ENCODE measurements at places on chromosomes 1 and 21.

DNA sequence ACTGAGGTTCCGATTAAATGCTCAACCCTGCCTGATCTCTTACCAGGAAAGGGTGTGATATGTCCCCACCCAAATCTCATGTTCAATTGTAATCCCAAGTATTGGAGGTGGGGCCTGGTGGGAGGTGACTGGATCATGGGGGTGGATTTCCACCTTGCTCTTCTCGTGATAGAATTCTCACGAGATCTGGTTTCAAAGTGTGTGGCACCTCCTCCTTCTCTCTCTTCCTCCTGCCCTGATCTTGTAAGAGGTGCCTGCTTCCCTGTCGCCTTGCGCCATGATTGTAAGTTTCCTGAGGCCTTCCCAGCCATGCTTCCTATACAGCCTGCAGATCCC lies 34.9 kb downstream of the RSPH1 start:
- no peak for DNase-seq

DNA sequence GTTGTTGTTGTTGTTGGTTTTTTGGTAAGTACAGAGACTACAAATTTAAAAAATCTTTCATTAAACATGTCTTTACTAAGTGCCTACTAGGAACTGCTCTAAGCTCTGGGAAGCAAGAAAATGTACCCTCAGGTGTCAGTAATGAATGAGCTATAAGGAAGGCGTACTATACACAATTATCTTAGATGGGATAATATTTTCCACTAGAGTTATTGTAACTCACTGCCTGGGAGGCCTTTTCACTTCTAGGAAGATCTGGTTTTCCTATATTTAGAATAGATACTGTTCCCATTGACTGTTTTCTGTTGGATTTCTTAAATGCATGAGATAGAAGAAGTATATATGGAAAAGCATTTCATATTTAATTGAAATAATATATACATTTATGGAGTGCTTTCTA lies 19.6 kb downstream of the CLIC4 start:
- no peak for DNase-seq

DNA sequence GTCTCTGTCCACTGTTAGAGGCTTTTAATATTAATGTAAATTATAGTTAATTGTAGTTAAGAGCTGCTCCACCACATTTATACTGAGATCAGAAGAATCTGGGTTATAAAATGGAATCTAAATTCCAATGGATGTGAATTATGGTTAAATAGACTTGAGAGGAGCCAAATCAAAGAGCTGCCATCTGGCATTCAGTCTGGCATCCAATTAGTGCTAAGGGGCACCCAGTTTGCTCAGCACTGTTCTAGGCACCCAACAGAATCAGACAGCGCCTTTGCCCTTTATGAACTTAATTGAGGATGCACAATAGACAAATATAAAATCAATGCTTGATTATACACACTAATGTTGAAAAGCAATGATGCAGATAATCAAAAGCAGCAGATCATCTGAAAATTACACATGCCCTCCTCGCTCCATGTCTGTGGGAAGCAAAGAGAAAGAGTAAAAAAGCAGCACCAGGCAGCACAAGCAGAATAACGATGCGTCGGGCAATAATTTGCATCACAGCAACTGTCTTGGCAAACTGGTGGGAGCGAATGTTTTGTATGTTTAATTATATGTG lies 310.1 kb downstream of the BRINP2 start:
- no peak for DNase-seq

- no peak for DNase-seq
These were observed 12.2 kb downstream of the ZNF697 start for GRCh38 chr1:119635811-119636390.

- DNase-seq = no peak
These were observed 4.4 kb upstream of the PHC2 start for GRCh38 chr1:33435096-33435820.

DNA sequence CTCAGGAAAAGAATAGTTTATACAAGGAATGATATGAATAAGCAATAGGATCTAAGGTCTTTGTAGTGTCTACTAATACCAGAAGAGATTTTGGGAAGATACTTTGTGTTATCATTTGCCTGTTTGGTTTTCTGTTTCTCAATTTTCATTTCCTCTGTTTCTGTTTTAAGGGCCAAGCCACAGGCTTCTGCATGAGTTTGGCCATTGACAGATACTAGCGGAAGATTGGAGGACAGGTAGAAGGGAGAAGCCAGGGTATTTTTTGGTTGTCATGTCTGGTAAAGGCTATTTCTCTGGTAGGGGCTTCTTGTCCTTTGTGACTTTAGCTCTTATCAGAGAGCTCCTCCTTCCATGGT lies 51.4 kb downstream of the HS2ST1 start:
- no peak for DNase-seq

DNA sequence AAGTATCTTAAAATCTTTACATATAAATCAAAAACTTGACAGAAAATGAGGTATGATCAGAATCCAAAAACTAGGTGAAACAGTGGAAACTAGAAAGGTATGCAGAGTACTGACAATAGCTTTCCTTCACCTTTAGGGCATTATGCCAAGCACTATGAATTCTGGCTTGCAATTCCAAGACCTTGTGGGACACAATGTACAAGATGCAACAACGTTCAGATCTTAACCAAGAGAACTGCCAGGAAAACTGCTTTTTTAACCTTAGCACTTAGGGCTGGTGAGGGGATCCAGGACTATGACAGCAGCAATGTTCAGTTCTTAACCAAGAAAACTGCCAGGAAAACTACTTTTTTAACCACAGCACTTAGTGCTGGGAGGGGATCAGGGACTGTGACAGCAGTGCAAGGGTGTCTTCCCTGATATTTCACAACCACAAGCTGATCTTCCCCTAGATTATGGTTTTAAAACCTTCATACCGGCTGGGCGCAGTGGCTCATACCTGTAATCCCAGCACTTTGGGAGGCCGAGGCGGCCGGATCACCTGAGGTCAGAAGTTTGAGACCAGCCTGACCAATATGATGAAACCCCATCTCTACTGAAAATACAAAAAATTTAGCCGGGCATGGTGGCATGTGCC lies 22.3 kb downstream of the FOXJ3 start:
- DNase-seq = no peak

GRCh38 chr1:214582289-214582891 lies 20.6 kb upstream of the CENPF start:
- DNase-seq = no peak

GRCh38 chr1:21495225-21495820 lies 13.9 kb upstream of the ALPL start:
- DNase-seq = no peak

DNA sequence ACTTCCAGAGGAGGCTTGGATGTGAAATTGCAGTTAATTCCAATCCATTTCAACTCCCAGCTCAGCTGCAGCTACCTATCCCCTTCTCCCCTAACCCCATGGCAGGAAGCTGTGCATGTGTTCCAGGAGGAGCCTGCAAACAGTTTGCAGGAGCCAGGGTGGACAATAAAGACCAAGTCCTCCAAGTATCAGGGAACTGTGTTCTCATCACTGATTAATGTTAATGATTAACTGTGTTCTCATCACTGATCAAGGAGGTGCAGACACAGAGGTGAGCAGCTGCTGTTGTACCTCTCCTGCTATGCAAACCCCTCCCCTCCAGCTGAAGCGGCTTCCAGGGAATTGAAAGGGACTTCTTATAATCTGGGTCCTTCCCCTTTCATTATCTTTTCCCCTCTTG lies 19.2 kb downstream of the CLDN19 start:
- DNase-seq = no peak

GRCh38 chr1:2228157-2228594 lies at the start of gene SKI:
TSS of gene SKI (plus strand) at chr1:2228319. CDS start at chr1:2228767, 448 bp downstream.
- no peak for DNase-seq

GRCh38 chr21:21003701-21004100 lies 5.5 kb downstream of the NCAM2 start:
- DNase-seq = no peak

GRCh38 chr21:29170944-29171343 lies 40.5 kb downstream of the MAP3K7CL start:
- no peak for DNase-seq

DNA sequence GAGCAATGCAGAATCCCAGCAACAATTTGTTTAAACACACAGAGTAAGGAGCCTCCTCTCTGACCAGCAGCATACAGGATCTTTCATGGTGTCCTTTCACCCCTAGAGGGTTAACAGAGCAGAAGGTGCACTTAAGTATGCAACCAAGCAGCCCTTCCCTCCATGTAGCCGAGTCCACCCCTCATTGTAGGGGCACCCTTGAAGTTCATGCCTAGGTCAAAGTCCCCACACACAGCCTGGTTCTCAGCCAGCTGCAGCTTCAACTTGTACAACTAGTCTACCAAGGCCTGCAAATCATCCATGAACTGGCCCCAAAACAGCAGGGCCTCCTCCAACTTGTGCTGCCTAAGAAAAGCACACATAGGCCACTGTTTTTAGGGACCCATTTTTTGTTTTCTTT lies 7.0 kb upstream of the BMP8B start:
- DNase-seq = no peak

DNA sequence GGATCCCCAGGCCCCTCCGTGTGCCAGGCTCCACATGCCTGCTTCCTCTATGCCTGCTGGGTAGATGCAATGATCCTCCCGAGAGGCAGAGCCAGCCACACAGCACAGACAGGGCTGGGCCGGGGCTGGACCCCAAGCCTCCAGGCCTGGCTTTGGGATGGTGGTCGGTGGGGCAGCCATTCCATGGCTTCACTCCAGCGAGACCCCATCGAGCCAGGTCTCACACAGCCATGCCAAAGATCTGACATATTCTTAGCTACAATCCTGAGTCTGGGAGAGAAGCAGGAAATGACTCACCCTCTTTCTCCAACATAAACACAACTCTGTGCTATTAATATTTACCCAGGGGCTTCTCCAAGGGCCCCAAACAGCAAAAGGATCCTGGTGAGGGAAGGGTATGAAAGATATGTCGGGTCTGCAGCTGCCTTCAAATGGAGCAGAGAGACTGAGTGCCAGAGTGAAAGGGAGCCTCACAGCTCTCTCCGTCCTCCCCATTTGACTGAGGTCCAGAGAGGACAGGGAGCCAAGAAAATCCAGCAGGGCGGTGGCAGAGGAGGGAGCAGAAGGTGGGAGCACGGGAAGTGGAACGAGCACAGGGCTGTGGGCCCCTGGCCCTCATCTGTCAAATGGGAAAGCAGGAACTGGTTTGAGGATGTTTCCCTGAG lies 639.5 kb downstream of the MATN1 start:
- no peak for DNase-seq

DNA sequence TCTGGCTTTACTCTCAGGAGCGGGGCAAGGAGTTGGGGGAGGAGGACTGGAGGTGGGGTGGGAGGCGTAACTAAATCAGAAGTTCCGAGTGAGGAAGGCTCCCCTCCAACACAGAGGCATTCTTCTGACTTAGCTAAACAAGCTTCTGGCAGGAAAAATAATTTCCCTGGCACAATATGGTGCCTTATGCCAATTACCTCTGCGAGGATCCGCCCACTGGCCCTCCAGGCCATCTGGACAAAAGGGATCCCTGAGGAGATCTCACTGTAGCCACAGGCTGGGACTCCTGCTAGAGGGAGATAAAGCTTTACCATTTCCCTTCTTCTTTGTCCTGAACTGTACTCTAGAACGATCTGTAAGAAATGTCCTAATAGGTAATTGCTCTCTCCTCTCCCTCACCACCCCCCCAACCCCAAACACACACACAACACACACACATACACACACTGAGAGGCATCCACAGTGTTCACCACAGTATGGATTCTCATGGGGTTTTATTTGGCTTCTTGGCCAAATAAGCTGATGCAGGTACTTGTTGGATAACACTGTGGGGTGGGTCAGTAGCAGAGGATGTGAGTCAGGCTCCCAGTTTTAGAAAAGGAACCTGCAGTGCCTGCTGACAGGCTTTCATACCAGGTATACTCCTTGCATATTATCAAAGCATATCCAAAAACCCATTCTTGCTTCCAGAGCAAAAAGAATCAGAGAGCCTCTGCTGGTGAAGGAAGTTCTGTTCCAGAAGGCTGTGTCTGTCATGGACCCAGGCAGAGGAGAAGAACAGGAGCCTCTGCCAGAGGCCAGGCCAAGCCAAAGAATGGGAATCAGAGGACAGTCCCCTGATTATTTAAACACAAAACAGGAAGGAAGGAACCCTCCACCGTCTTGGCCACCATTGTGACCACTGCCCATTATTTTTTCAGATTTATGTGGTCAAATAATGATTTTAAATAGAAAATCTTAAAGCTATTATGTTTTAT lies 169.1 kb downstream of the C1orf21 start:
- no peak for DNase-seq

GRCh38 chr1:18940303-18941020 lies 16.0 kb downstream of the IFFO2 start:
- DNase-seq = no peak

DNA sequence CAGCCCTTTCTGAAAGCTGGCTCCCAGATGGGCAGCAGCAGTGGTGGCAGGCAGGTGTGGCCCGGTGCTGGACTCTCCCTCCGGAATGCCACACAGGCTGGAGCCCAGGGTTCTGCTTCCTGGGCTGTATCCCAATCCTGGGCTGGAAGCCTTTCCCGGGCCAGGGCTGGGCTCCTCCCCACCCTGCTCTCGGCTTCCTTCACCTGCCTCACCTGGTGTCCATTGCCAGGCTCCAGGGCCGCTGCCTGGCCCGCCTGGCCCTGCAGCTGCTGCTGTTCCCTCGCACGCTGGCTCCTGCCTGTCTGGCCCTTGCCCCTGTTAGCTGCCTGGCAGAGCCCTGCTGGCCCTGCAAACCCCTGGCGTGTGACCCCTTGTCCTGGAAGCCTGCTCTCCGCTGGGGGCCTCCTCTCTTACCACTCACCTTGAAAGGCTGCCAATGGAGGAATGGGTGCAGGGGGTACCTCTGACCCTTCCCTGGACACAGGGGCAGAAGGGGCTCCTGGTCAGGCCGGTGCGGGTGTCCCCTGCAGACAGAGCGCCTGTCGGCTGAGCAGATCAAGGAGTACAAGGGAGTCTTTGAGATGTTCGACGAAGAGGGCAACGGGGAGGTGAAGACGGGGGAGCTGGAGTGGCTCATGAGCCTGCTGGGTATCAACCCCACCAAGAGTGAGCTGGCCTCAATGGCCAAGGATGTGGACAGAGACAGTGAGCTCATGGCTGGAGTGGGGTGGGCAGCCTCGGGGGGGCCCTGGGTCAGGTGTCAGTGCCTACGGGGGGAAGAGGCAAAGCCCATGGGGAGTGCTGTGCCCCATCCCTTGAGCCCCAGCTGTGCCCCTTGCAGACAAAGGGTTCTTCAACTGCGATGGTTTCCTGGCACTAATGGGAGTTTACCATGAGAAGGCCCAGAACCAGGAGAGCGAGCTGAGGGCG lies 1.1 kb downstream of the CALML6 start:
- no peak for DNase-seq

DNA sequence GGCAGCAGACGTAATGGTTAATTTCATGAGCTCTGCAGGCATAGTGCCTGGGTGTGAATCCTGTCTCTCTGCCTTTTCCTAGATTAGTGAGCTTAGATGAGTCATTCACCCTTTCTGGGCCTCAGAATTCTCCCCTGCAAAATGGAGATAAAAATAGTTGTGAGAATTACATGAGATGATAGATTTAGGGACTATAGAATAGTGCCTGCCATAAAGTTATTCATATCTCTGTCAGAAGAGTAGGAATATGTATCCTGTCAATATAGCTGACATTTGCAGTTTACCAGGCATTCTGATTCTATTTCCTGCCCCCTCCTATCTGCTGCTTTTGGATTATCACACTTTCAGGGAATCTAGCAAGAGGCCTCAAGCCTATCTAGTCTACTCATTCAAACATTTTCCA lies 112.0 kb downstream of the PDE4B start:
- DNase-seq = no peak

GRCh38 chr1:179376223-179376622 lies 10.5 kb downstream of the AXDND1 start:
- no peak for DNase-seq

GRCh38 chr1:233452724-233453123 lies 125.2 kb downstream of the MAP3K21 start:
- no peak for DNase-seq

GRCh38 chr1:70966018-70966638 lies 81.5 kb downstream of the PTGER3 start:
- DNase-seq = no peak
